ENCODE measurements at places on chromosomes 6 and 20. TPM values are rescaled to one million over a fixed set of nuclear protein-coding genes. Genes with fewer than 3 reads are reported as not detected.

Gene OXT
- 0.65 TPM for total RNA-seq

Gene DNMT3B
- 0.44 TPM for total RNA-seq

Gene STK4
- total RNA-seq, result 16.0 TPM

Gene LAMA2
- 120 TPM for total RNA-seq

Gene IRAK1BP1
- 2.5 TPM for total RNA-seq
